Activated T-helper 9 cell treated with anti-CD3 and anti-CD28 coated beads, Interleukin-2, amount 50 U/mL, for 16 hours (primary cell): ENCODE measurements at places on chromosomes 6 and 20.
A peak's percentile ranks its signal among the peaks of the same experiment; 100 is the strongest.

DNA sequence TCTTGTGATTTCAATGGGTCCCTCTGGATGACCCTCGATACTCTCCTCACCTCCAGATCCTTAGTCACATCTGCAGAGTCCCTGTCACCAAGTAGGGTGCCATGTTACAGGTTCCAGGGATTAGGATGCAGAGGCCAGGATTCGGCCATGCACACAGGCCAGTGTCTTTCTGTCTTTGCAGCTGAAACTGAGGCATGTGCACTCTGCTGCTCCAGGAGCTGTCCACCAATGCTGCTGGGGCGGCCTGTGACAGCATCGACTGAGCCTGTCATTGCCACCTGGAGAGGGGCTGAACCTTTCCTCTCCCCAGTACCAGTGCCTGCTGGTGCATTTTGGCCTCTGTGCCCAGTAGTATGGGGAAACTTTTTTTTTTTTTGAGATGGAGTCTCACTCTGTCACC is 4.4 kb upstream of the RBM38 start:
- no peak for DNase-seq

- DNase-seq, result no peak
Measured at GRCh38 chr6:11824986-11825385, 46.4 kb upstream of the ADTRP start.

DNA sequence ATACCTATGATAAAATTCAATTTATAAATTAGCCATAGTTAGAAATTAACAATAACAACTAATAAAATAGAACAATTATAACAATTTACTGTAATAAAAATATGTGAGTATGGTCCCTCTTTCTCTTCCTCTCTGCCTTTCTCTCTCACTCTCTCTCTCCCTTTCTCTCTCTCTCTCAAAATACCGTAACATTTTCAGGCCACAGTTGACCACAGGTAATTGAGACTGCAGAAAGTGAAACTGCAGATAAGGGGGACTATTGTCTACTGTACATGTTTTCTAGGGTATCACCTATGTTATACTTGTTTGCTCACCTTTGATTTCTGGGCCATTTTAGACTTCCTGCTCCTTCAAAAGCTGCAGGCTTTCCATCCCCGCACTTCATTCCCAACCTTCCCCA is 46.8 kb downstream of the LY86 start:
- no peak for DNase-seq

- DNase-seq, result no peak
Measured at GRCh38 chr20:600141-600540, 10.0 kb downstream of the TCF15 start.

DNA sequence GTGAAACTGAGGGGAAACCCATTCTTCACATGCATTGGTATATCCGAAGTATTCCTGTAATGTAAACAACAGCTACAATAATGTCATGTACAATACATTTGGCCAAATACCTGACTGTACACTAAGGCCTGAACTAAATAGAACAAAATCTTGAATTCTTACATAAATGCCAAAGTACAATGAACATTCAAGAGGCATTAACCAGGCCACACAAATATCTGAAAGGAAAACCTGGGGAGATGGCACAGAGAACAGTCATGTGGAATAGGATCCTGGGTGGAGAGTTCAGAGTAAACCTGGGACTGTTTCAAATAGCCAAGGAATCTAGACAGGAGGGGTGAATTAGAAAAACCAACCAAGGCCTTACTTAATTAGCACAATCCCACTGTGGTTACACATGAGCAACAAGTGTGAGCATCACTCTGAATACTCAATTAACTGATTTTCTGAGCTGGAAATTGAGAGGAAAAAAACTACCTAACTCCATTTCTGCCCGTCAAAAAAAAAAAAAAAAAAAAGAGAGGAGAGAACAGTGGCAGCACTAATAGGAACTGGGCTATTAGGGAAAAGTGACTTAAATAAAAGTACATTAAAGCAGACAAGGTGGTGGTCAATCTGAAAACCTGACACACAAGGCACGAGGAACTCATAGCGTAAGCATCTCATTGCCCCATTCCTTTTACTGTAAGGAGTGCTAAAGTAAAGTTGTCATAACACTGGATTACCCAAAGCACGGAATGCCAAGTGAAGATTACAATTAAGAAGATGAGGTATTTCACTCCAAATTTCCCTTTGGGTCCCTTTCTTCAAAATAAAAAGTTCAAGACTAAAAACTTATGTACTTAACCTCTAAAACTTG is 10.9 kb downstream of the SNX5 start:
- DNase-seq, result no peak

- no peak for DNase-seq
Measured at GRCh38 chr6:19438566-19439353, 398.4 kb upstream of the ID4 start.

GRCh38 chr6:34671801-34672656 is 24.5 kb downstream of the ILRUN start:
- DNase-seq, result peak; percentile 66

GRCh38 chr6:150684714-150685459 is 85.2 kb downstream of the PLEKHG1 start:
- no peak for DNase-seq

- no peak for DNase-seq
Measured at GRCh38 chr6:105005451-105005850, 48.5 kb downstream of the LIN28B start.

- DNase-seq, result peak; percentile 40
Measured at GRCh38 chr6:118618676-118619377, 32.6 kb downstream of the CEP85L start.

DNA sequence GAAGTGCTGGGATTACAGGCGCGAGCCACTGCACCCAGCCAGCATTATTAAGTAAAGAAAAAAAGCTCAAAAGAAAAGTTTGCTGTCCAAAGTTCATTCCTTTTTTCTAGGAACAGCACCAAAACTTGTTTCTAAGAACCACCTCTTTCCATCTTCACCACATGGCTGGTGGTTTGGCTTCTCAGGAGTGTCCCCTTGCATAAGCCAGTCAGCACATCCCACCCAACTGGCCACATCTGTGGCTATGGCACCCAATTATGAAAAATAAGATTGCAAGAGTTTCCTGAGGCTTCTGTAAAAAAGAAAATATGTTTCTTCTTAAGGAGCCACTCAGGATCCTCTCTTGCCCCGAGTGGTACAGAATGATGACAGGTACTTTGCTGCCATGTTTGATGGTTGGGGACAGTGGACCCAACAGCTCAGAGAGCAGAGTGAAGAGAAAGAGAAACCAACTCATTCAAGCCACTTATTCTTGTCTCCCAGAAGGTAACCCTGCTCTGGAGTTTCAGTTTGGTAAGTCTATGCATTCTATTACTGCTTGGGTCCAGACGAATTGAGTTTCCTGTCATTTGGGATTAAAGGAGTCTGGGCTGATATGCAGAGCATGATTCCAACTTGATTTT is 65.3 kb downstream of the PSMB1 start:
- no peak for DNase-seq

DNA sequence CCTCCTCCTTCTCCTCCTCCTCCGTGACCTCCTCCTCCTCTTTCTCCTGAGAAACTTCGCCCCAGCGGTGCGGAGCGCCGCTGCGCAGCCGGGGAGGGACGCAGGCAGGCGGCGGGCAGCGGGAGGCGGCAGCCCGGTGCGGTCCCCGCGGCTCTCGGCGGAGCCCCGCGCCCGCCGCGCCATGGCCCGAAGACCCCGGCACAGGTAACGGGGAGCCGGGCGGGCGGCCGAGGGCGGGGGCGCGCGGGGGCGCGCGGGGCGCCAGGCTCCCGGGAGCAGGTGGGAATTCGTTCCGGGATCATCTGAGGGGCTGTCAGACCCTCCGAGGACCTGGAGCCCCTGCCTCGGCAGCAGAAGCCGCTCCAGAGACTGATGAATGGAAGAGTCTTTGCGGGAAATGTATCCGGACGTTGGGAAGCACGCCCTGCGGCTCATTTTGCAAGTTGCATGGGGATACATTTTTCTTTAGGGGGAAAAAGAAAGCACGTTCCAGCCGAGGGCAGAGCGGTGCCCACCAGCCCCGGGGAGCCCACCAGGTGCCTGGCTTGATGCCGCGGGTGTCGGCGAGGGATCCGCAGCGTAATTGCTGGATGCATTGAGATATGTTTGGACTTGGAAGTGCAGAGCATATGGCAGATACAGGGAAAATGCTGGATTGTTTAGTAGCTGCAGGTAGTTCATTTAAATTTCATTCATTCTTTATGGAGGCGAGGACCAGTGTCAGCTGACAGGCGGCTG is 394 bp downstream of the MYB start:
- DNase-seq, result no peak

DNA sequence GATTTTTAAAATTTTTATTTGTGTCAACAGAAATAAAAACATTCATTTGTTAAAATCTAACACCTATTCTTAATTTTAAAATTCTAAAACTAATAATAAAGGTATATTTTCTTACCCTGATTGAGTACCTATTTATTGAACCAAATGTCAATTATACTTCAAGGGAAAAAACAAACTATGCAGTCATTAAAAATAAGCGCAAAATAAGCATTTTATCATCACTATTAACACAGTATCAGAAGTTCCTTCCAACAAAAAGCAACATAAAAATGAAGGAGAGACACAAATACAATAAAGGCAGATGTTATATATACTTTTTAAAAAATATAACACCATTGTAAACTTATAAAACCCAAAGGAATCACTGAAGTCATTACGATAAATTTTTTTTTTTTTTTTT is 52.7 kb downstream of the ZHX3 start:
- DNase-seq, result no peak

GRCh38 chr6:38146021-38146733 is 326.6 kb downstream of the ZFAND3 start:
- DNase-seq, result no peak

GRCh38 chr6:21213492-21213891 is 380.1 kb upstream of the SOX4 start:
- DNase-seq, result no peak

DNA sequence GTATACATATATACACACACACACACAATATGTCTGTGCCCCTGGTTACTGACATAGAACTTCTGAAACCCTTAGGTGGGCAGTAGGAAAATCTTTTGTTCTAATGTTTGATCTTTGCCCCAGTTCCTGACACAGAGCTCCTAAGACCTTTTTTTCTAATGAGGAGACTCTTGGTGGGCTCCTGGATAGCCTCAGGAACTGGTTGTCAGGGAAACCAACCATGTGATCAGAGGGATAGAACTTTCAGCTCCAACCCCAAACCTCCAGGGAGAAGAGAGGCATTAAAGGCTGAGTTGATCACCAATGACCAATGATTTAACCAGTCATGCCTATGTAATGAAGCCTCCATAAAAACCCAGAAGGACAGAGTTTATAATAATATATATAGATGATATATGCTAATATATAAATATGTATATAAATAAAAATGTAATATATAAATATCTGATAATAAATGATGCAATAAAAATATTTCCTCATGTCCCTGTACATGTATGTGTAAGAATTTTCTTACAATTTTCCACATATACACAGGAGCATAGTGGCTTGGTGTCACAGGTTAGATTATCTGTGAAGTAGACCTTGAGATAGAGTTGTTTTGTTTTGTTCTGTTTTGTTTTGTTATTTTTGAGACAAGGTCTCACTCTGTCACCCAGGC is 93.3 kb downstream of the GPX5 start:
- no peak for DNase-seq

- no peak for DNase-seq
Measured at GRCh38 chr20:35648836-35649235, 15.9 kb downstream of the CPNE1 start.

- DNase-seq, result no peak
Measured at GRCh38 chr6:168040856-168041496, 38.0 kb downstream of the FRMD1 start.

GRCh38 chr6:36596356-36596755 is 2.2 kb downstream of the SRSF3 start:
- DNase-seq, result no peak

DNA sequence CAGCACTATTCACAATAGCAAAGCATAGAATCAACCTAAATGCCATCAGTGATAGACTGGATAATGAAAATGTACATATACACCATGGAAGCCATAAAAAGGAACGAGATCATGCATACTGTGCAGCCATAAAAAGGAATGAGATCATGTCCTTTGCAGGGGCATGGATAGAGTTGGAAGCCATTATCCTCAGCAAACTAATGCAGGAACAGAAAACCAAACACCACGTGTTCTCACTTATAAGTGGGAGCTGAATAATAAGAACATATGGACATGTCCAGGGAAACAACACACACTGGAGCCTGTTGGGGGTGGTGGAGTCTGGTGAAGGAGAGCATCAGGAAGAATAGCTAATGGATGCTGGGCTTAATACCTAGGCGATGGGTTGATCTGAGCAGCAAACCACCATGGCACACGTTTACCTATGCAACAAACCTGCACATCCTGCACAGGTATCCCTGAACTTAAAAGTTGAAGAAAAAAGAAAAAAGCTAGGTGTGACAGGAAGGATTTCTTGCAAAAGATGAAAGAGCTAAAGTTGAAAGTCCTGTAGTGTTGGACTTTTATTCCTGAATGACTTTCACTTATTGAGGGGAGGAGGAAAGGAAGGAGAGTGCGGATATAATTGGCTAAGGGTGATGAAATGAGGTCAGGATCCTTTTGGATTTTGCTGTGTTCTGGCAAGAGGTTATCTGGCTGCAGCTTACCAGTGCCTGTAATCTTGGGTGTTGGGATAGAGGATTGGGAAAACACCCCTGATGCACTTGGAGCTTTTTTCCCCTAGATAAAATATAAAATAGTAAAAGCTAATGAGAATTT is 8.5 kb downstream of the TRMT11 start:
- DNase-seq, result no peak

- DNase-seq, result no peak
Measured at GRCh38 chr20:48791014-48791413, 36.8 kb downstream of the PREX1 start.

DNA sequence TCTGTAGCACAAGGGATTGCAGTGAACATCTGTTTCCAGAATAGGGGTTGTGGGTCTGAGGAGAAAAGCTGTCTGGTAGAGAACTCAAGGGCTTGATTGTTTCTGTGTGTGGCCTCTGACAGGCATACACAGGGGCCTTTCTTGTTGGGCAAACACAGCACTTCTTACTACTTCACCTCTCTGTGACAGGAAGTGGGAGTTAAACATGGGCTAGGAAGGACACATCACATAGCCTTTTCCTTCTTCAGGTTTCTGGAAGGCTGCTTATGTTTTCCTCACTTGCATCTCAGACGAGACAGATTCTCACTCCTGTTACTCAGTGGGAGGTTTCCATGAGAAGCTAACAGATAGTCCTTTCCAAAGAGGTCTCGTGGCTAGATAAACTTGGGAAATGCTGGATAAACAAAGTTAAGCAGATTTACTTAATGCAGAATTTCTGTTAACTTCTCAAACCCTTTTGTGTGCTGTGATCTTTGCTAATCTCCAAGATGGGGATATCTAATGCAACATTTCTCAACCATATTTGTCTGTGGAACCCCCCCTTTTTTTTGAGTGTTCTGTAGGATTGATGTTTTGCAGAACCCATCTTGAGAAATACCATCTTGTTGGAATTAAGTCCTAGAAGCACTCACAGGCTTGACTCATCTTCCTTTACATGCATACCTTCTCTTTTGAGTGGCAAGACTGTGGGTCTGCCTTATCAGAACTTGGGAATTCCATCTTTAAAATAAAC is 41.9 kb upstream of the RNF8 start:
- DNase-seq, result no peak
